ENCODE measurements at places on chromosomes 16 and 17.

GRCh38 chr16:83952587-83952939, 477 bp upstream of the OSGIN1 start:
- DNase-seq, result peak; percentile 51

- no peak for DNase-seq
These were observed 43.9 kb downstream of the B9D1 start for GRCh38 chr17:19318611-19319010.

- DNase-seq, result no peak
These were observed 6.7 kb upstream of the TPPP3 start for GRCh38 chr16:67399749-67400704.

DNA sequence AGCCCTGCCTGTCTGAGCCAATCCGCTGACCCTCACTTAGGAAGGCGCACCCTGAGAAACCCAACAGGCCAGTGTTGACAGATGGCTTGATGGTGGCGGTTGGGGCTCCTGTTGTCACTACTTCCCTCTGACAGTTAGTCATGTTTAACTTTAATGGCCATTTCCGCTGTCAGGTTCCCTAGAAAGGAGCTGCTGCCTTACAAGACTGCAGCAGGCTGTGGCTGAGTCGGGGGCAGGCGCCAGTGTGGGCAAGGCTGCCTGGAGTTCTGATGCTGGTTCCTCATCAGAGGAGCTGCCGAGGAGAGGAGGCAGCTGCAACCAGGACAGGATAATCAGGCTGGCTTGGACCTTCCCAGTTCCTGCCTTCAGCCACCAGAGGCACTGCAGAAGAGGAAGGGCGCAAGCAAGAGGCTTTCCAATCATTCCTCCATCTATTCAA, 223.2 kb upstream of the DYNLRB2 start:
- DNase-seq, result no peak

- DNase-seq, result no peak
These were observed 77.0 kb downstream of the HS3ST2 start for GRCh38 chr16:22890976-22891375.

DNA sequence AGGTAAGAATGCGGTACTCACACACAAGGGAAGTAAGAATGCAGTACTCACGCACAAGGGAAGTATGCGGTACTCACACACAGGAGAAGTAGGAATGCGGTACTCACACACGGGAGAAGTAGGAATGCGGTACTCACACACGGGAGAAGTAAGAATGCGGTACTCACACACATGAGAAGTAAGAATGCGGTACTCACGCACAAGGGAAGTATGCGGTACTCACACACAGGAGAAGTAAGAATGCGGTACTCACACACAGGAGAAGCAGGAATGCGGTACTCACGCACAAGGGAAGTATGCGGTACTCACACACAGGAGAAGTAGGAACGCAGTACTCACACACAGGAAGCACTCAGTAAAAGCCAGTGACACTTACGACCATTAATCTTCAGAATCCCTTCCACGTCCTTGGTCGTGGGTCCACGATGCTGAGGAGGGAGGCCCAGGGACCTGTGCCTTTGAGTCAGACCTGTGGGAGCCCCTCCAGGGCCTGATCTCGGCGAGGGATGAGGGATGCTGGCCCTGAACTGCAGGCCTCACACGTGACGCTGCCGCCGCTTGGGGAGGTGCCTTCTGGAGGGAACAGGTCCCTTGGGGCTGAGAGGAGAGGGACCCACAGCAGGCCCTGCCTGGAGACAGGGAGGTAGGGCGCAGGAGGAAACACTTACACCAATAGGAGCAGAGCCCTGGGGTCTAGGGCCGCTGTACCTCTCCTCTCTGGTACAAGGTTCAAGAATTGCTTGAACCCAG, 20.2 kb downstream of the ABR start:
- no peak for DNase-seq

DNA sequence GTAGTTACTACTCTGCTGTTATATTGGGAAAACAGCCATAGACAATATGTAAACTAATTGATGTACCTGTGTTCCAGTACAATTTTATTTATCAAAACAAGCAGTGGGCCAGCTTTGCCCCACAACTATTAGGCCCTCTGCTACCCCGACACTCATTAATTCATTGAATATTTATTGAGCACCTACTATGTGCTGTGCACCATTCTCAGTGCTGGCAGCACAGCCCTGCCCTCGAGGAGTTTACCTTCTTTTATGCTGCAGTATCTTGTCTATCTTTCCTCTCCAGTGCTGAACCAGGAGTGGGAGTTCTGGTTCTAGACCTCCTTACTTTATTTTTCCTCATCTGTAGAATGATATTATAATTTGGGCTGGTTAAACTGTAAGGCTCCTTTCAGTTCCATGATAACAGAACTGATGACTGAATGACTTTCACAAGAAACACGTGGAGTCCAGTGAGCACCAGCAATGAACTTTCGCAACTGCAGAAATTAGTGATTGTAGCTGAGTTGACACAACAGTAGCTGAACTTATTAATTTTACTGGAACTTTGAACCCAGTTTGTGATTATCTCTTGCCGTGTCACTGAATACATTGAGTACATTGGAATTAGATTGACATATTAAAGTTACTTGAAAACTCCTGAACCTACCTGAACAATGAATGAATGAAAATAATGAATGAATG, 2.4 kb downstream of the GOSR2 start:
- no peak for DNase-seq

GRCh38 chr17:75652934-75653549, 13.9 kb downstream of the RECQL5 start:
- peak; percentile 39 for DNase-seq

DNA sequence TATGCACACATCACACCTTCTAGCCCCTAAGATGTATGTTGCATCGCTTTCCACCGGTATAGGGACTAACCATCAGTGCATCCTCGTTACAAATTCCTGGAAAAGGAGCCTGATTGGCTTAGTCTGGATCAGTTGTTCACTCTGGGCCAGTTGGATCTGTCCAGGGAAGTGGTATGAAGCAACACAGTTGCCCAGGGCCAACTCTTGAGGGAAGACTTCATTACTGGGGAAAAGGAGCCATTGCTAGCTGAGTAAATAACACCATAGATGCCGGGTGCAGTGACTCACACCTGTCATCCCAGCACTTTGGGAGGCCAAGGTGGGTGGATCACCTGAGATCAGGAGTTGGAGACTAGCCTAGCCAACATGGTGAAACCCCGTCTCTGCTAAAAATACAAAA, 275.2 kb upstream of the RBFOX1 start:
- no peak for DNase-seq

DNA sequence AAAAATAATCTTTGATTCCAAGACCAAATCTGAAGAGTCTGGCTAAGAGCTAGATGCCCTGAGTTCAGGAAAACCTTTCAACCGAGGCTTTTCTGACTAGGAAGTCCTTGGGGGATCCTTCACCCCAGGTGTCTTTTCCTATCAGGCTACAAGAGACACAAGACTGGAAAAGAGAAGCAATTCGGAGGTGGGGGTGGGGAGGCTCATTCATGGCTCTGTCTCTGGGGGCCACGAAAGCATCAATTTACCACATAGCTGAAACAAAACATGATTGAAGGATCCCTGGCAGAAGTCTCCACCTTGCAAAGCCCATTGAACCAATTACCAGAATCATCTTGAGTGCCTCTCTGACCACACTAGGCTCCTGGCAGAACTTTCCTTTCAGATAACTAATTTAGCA, 239.8 kb upstream of the SALL1 start:
- DNase-seq, result no peak

DNA sequence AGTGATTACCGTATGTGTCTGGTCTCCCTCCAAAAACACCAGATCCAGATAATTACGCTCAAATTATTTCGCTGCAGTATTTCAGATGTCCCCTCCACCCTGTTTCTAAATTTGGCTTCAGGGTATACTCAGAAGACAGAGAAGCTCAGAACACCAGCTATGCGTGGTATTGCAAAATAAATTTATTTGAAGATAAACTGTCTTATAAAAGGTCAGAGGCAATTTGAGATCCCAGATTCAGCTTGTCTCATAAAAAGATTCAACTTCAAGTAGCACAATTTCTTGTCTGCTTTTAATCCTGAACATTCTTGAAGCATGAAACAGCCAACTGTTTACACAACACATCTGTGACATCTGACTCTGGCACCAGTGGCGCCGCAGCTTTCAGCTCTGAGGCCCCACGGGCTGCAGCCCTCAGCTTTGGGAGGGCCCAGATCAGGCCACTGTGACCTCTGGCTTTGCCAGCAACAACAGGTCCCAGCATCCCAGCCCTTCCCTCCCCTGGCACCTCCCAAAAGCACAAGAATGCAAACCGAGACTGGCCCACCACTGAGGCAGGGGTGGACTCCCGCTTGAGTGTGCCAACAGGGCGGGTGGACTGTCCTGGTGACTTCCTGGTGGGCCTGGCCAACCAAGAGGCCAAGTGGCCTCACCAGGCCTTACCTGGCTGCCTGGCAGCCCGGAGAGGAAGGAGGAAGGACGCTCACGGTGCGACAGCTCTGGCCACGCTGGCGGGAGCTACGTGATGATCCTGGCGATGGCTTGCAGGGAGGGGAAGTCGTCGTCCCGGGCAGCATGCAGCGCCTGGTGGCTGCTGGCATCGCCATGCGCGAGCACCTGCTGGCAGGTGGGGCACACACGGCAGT, 8.0 kb downstream of the SYNGR3 start:
- DNase-seq, result no peak

DNA sequence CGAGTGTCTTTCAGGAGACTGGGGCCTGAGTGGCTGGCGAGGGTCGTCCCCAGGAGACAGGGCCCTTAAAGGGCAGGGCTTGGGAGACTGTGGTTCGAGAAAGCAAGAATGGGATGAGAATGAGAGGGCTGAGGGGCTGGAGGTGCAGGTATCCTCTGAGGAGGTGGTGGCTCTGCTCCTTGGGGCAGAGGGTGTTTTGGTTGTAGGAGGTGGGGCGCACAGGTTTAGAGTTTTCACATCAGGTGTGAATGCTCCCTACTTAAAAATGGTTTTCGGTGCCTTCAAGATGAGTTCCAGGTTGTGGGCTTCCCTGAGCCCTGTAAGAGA, 430 bp downstream of the BCAS3 start:
- no peak for DNase-seq

- no peak for DNase-seq
These were observed at the start of gene CDH1 for GRCh38 chr16:68737046-68737729. Gene CDH1, plus strand, starts transcription at chr16:68737292. Its CDS starts 124 bp downstream, at chr16:68737416.

GRCh38 chr16:70253291-70254106, 1.8 kb upstream of the EXOSC6 start:
- DNase-seq, result peak; percentile 50

DNA sequence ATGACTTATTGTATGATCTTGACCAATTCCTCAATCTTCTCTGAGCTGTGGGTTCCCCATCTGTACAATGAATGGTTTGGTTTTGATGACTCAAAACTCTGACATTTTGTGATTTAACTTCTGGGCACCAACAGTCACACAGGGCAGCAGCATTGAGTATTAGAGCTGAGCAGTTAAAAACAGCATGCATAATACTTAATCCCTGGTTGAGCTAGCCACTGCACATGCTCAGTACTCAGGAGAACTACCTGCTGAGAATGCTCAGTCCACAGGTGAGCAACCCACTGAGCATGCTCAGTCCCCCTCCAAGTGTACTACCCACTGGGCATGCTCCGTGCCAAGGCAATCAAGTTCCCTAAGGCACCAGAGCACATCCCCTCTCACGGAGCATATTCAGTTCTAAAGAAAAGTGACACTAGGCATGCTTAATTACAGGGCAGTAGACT, 68.7 kb downstream of the AIPL1 start:
- peak; percentile 45 for DNase-seq

DNA sequence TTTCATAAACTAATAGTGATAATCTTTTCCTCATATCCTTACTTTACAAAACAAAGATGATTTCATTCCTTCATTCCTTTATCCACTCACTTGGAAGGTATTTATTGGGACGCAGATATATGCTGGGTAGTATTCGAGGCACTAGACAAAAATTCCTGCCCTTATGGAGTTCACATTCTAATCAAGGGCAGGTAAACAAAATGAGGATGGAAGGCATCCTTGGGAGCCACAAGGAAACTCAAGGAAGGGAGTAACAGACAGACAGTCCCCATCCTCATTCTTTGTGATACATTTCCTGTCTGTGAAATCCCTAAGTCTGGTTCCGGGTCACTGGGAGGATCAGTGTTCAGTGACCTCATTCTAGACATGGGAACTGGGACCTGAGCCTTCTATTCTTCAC, 45.2 kb downstream of the SLC6A2 start:
- no peak for DNase-seq

GRCh38 chr16:12002447-12003006, 26.0 kb downstream of the SNX29 start:
- DNase-seq, result no peak

Data from kidney glomerular epithelial cell (primary cell).